ENCODE measurements at places on chromosomes 7 and 10.

DNA sequence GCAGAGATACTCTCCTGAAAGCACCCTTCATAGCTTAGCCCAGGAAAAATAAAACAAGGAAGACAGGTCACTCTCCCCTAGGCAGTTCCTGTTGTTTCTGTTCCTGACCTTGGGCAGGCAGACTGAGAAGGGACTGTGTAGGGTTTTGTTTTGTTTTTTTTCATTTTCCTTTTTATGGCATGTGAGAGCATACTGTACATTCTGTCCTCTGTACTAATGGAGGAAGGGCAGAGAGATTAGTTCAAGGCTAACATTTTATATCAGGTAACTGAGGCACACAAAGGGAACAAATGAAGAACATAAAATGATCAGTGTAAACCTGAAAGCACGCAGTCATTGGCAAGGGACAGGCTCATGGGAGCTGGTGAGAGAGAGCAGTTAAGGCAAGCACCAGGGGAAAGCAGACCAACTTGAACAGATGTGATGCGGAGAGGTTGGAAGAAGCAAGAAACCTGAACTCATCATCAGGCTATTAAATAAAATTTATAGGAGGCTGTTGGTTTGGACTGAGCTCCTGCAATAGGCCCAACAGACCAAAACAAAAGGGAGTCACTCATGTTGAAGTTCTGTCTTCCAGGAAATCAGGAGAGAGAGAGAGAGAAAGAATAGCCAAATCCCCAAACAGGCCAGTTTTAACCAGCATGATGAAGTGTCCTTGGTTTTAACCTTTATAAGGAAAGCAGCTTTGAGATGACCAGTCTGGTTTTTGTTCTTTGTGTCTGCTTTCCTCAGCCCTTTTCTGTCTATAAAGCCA, 34.1 kb upstream of the PDCD4 start:
- no peak for DNase-seq

GRCh38 chr7:114405427-114405826, 9.2 kb upstream of the FOXP2 start:
- DNase-seq = no peak

DNA sequence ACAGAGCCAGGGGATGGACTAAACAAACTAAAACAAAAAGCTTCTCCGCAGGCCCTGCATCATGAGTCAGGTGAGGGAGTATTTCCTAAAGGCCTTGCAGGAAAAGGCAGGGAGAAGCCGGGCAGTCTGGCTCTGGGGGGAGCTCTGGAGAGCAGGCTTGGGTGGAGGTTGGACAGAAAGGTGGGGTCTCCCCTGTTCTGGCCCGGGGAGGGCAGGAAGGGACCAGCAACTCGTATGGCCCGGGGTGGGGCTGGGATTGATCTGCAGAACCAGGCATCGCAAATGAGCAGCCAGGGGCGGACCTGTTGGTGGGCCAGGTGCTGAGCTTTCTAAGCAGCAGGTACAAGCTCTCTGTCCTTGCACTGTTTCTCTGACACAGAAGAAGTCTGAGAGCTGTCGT, 235.2 kb downstream of the TCERG1L start:
- DNase-seq = no peak

GRCh38 chr10:3825862-3826351, 40.9 kb upstream of the KLF6 start:
- no peak for DNase-seq

DNA sequence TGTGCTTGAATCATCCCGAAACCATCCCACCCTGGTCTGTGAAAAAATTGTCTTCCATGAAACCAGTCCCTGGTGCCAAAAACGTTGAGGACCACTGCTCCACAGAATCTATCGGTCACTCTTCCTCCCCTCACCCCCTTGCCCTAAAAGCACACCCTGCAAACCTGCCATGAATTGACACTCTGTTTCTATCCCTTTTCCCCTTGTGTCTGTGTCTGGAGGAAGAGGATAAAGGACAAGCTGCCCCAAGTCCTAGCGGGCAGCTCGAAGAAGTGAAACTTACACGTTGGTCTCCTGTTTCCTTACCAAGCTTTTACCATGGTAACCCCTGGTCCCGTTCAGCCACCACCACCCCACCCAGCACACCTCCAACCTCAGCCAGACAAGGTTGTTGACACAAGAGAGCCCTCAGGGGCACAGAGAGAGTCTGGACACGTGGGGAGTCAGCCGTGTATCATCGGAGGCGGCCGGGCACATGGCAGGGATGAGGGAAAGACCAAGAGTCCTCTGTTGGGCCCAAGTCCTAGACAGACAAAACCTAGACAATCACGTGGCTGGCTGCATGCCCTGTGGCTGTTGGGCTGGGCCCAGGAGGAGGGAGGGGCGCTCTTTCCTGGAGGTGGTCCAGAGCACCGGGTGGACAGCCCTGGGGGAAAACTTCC, 784 bp upstream of the SERPINE1 start:
- DNase-seq = no peak

DNA sequence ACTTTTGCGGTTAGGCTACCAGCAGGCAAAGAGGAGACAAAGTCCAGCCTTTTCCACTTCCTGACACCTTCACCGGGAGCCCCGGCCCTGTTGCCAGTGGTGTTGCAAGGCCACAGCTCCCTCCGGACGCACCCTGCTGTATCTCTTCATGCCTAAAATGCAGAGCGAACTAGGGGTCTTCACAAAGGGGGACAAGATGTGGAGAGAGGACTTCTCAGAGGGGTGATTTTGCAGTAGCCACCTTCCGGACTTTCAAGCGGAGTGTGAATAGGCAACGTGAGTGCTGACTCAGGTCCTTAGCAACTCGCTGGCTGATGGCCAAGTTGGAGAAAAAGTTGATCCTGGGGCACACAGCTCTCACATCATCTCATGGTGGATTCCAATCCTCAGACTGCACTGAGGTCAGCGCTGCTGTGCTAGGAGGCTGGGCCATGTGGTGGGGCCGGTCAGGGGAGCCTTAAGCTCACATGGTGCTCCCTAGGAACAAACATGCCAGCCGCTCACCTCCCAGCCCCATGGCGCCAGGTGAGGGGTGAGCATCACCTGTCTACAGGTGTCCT, 166.3 kb downstream of the LCOR start:
- DNase-seq = no peak

DNA sequence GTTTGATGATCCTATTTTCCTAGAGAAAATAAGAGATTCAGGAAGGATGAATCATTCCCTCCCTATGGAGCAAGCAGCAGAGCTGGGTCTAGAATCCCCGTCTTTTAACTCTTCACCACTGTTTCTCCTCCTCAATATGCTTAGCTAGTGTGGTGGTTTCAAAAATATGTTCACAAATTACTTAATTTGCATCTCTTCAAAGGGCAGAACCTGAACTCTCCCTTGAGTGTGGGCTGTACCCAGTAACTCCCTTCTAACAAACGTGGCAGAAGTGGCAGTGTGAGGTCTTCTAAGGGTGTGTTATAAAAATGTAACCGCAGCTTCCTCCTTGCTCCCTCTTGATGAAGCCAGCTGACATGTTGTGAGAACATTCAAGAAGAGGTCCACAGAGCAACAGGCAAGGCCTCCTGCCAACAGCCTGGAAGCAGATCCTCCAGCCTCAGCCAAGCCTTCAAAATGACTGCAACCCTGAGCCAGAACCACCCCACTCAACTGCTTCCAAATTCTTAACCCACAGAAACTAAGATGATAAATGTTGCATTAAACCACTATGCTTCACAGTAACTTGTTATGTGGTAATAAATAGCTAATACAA, 36.6 kb downstream of the SRPK2 start:
- DNase-seq = no peak

DNA sequence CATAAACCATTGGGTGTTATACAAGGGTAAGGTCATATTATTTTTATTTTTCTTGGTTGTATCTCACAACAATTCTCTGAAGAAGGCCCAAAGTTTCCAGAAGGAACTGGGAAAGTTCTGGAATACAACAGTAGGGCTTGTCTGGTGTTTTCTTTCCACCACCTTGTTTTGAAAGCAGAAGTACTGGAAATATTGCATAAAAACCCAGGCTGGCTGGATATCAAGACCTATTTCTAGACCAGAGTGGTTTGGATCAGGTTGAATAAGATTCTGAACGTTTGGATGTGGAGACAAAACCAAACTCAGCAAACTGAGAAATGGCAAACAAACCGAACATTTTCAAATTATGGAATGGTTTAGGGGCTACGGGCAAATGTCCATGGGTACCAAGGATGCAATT, 182.6 kb upstream of the FZD8 start:
- no peak for DNase-seq

DNA sequence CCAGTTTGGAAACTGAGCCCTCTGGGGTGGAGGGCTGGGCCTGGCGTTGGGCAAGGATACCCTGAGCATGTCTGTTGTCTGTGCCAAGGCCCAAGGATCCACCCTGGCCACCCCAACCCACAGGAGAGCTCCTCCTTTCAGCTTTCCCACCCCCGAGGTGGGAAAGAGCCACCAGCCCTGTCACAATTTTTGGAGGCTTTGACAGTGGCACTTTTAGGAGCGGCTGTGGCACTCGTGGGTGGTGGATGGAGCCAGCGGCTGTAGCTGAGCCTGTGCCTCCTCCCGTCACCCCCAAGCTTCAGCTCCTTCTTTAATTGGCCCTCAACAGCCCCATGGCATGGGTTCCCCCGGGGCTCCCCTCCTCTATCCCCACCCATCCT, 18.2 kb upstream of the ZNF862 start:
- DNase-seq = no peak

GRCh38 chr10:96949039-96949683, 117.1 kb downstream of the LCOR start:
- DNase-seq = no peak

DNA sequence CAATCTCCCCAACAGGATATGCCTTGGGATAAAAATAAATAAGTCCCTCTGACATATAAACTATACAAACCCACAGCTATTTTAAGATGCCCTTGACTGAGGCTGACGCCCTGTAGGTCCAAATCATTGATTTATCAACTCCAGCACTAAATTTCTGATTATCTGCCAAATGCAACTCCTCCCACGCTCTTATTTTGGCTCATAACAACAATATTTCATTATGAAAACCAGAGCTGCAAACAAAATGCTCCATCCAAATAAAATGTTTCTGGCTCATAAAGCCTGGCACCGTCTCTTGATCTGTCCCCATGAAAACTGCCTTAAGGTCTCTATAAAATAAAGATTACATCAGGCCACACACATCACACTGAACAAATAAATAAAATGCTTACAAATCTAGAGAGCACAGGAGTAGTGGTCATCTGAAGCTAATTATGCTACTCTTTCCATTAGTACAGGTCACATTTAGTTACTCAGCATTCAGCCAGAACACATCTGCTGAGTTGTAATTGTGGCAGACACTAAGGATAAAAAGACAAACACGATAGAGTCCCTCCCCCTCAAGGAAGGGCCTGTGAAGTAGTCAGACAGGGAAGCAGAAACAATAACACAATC, 28.8 kb downstream of the CACUL1 start:
- peak; percentile 22 for DNase-seq

- DNase-seq = no peak
Observed at GRCh38 chr10:119395280-119396007, 147.1 kb downstream of the RGS10 start.

- no peak for DNase-seq
Observed at GRCh38 chr10:99124376-99124775, 111.3 kb downstream of the HPSE2 start.

GRCh38 chr7:140539461-140539860, 60.2 kb upstream of the MKRN1 start:
- no peak for DNase-seq

- DNase-seq = no peak
Observed at GRCh38 chr7:16599860-16600259, 45.7 kb downstream of the ANKMY2 start.

DNA sequence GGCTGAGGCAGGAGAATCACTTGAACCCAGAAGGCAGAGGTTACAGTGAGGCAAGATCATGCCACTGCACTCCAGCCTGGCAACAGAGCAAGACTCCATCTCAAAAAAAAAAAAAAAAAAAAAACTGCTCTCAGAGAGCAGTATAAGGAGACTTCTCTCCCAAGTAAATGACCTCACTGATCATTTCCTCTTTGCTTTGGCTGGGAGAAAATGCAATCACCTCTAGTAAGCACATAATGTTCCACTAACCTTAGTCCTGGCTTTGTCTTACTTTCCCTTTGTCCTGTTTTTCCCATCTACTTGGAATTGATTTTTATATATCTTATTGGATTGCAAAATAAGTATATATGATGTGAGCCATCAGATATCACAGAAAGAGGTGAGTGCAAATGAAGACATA, 2.5 kb downstream of the SLC25A13 start:
- DNase-seq = no peak

DNA sequence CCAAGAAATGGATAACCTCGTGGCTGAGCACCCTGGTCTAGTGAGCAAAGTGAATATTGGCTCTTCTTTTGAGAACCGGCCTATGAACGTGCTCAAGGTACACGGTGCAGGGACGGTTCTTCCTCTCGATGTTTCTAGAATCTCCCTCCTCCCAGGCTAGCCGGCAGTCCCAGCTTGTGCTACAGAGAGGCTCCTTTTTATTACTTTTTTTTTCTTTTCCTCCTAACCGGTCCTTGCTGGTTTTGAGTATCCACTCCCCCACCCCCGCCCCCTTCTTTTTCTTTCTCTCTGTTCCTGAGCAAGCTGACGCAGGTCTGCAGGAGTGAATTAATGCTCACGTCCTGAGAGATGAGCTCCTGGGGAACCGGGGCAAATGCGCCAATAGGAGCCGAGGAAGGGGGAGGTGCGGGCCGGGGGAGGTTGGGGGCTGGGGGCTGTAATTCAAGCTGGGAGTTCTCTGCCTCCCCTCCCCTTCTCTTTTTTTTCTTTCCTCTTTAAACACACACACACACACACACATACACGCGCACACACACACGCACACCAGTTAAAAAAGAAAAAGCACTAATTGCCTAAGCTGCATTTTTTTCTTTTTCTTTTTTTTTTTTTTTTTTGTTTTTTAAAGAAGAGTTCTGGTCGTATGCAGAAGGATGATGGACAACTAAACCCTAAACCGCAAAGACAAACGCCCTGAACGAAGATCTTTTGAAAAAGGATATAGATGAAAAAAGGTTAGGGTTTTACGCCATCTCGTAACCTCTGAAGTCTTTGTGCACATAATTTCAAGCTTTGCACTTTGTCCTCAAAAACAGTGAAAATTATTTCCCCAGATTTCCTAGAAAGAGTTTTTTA, 6.6 kb downstream of the CPA2 start:
- peak; percentile 71 for DNase-seq

DNA sequence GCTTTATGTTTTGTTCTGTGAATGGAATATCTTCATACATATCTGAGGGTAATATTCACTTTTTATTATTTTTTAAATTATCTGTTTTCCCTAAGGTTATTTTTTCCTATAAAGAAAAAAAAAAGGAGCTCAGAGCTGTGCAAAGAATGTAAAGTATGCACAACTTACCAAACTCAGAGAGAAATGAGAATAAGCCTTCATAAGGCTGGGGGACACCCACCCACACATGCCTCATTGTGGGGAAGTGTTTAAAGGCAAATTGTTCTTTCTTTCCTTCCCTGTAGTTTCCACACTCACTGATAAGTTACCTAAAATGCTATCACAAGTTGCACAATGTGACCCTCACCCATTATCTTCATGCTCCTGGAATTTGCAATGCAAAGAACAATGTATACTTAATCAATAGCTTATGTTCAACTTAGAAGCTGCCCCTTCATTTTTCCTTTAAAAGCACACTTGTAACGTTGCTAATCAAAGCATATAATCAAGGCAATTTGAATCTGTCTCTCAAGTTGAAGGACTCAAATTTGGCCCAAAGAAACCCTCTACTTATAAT, 108.1 kb downstream of the GNAT3 start:
- no peak for DNase-seq

- no peak for DNase-seq
Observed at GRCh38 chr7:18552316-18552916, 56.9 kb downstream of the HDAC9 start.

Measured in SK-N-DZ (cell line).